ENCODE measurements at places on chromosomes 5 and 9. TPM values are rescaled to one million over a fixed set of nuclear protein-coding genes. Genes with fewer than 3 reads are reported as not detected.

The C6 gene
- total RNA-seq = not detected

The KIF24 gene
- 5.2 TPM for total RNA-seq

The CNTNAP3B gene
- total RNA-seq = 10.3 TPM

The NMUR2 gene
- total RNA-seq = not detected

The ADAMTS2 gene
- 0.29 TPM for total RNA-seq

The PRRT1B gene
- not detected for total RNA-seq

The GLIPR2 gene
- total RNA-seq = 42.7 TPM

The ARL14EPL gene
- not detected for total RNA-seq

The GRXCR2 gene
- not detected for total RNA-seq

The IRX4 gene
- 0.72 TPM for total RNA-seq

The CAMK2A gene
- total RNA-seq = not detected

The MUSK gene
- not detected for total RNA-seq

The ADCY2 gene
- not detected for total RNA-seq

The SLC2A8 gene
- total RNA-seq = 18.2 TPM

The CNTNAP3 gene
- total RNA-seq = 5.5 TPM

The ANXA1 gene
- total RNA-seq = 383 TPM

The ESM1 gene
- total RNA-seq = 0.36 TPM

The SLC36A3 gene
- not detected for total RNA-seq

Data from epithelial cell of proximal tubule (primary cell).